ENCODE measurements at places on chromosomes 1 and 21.

GRCh38 chr1:65332821-65333220 is 23.5 kb downstream of the DNAJC6 start:
- no peak for DNase-seq

GRCh38 chr1:223706077-223706973 is 6.0 kb upstream of the CAPN2 start:
- no peak for DNase-seq

DNA sequence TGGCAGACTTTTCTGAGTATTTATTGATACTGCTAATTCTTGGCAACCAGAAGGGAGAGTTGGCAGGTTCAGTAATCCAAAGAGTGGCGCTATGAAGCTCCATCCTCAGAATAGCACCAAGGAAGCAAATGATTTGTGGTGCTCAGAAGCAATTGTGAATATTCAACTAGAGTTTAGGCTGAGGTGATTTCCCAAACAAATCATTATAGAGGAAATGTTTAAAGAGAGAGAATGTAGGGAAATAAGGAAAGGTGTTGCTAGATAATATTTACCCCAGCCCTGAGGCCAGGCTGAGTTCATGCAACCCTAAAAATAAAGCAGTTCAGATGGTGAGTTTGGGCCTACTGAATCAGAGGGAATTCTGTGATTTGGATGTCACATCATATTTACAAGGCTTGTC is 363.4 kb upstream of the PLXNA2 start:
- DNase-seq = no peak

DNA sequence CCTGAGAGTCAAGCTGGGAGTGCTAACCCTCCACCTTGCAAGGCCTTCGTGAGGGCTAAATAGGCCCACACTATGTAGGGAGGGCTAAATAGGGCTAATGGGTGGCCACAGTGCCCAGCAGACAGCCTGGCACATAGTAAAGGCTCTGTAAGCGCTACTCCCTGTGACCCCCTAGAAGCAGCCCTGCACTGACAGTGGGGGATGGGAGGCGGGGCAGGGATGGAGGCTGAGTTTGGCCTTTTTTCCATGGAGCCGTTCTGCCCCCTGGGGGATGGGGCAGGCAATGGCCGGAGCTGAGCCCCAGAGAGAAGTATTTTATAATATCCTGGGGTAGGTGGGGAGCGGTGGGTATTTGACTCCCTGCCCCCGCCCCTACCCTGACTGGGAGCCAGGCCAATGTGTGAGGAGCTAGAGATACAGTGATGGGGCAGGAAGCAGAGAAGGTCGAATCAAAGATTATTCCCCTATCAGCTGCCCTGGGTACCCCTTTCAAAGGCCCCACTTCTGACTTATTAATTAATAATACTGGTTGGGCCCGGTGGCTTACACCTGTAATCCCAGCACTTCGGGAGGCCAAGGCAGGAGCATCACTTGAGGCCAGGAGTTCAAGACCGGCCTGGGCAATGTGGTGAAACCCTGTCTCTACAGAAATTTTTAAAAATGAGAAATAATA is 42.3 kb downstream of the LACTBL1 start:
- DNase-seq = no peak

All from T-cell (primary cell).